ENCODE measurements at places on chromosomes 16 and 17.

- DNase-seq: no peak
Measured at GRCh38 chr17:42313389-42313772, 25.1 kb downstream of the STAT5A start.

GRCh38 chr16:49588729-49589384, 215.3 kb downstream of the C16orf78 start:
- no peak for DNase-seq

- no peak for DNase-seq
Measured at GRCh38 chr16:4498546-4499195, 22.5 kb downstream of the HMOX2 start.

- no peak for DNase-seq
Measured at GRCh38 chr16:79082970-79083369, 517.6 kb downstream of the MAF start.

DNA sequence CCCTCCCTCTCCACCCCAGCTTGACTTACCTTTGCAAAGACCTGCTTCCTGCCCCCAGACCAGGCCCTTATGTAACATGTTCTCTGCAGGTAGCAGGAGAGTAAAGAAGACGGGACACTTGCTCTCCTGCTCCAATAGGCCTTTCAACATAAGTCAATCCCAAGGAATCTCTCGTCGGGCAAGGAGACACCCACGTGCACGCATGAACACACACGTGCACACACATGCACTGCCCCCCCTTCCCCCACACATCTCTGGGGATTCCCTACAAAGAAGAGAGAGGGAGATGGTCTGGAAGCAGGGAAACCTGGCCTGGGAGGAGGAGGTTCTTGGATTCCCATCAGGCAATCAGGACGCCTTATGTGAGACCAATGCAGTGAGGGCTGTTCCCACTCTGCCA, 41.4 kb downstream of the ABCC12 start:
- DNase-seq: no peak

DNA sequence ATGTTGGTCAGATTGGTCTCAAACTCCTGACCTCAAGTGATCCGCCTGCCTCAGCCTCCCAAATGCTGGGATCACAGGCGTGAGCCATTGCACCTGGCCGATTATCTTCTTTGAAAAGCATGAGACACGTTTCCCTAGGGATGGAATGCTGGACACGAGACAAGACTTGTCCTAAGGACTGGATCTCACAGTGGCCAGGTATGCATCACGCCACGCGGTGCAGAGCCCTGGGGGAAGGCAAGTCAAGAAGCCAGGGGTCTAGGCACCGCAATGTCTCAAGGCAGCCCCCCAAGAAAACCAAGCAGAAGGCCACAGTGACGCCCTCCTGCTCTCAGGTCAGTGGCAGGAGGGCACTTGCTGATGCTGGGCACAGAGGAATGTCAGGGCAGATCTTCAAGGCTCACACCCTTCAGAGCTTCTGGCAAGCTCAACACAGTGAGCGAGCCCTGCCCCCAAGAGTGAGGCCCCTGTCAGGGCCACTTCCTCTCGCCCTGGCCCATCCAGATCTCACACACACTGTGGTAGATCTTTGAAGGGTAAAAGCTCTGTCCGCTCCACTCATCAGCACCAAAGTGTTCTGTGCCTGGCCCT, 134.7 kb downstream of the ZNF778 start:
- no peak for DNase-seq

GRCh38 chr17:79003661-79004411, 5.7 kb downstream of the CANT1 start:
- no peak for DNase-seq

DNA sequence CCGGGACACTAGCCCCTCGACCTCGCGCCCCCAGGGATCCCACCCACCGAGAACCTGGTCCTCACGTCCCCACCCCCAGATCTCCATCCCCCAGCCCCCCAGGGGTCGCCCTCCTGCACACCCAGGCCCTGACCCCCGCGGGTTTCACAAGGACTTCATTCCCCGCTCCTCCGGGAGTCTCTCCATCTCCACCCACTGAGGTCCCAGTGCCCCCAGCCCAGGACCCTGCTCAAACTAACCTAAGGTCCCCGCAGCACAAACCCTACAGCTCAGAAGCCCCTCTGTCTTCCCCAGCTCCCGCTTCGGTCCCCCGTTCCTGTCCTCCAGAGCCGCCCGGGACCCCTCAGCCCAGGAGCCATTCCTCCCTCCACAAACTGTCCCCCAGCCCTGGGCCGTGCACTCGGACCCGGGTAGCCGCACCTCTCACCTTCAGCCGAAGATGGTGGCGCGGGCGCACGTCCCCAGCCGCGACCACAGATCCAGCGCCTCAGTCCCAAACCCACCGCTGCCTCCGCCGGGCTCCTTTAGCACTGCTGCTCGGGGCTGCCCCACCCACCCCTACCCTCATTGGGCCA, at the start of gene MYH10:
MYH10 (minus strand) TSS at position 499 of the 575 bp plus-strand sequence. CDS start 7,479 bp downstream, outside the sequence.
- no peak for DNase-seq

- peak; percentile 56 for DNase-seq
Measured at GRCh38 chr16:67277294-67277998, 1.9 kb upstream of the PLEKHG4 start.

DNA sequence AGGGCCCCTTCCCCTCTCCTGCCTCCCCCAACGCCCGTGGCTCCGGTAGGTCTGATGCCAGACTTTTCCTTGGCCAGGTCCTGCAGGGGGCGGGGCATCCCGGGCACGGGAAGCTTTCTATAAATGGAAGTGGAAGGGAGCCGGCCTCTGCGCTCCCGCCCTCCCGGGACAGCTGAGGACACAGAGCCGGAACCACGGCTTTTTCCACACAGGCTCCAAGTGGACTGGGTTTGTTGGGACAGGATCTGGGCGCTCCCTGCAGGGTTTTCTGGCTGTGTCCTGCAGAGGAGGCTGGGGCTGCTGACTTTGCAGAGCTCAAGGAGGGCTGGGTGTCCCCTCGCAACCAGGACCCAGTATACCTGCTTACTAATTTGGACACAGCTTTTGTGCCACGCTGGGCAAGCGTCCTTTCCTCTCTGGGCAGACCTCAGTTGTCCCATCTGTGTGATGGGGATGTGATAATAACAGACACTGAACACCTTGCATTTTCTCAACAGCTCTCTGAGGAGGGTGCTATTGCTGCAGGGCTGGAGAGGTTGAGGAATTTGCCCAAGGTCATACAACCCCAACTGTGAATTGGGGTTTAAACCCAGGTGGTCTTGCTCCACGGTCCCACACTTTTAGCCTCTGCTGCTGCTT, 1.8 kb downstream of the TNS4 start:
- DNase-seq: peak; percentile 65

DNA sequence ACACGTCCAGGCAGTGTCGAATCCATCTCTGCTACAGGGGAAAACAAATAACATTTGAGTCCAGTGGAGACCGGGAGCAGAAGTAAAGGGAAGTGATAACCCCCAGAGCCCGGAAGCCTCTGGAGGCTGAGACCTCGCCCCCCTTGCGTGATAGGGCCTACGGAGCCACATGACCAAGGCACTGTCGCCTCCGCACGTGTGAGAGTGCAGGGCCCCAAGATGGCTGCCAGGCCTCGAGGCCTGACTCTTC, 7.2 kb upstream of the CD68 start:
- DNase-seq: no peak

DNA sequence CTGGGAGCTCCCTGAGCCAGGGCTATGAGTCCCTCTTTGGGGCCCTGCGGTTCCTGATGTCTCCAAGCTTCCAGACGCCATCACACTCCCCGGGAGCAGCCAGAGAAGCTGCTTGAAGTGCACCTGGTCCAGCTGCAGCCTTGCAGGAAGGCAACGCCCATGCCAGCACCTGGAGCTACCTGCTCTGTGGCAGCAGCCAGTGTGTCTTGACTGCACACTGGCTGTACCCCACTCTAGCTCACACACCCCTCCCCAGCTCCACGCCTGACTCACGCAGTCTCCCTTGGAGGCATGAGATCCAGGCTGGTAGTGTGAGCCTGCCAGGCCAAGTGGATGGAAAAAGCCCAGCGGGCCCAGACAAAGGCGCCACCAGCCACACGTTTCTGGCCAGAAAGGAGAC, 63.3 kb downstream of the USP32 start:
- no peak for DNase-seq

DNA sequence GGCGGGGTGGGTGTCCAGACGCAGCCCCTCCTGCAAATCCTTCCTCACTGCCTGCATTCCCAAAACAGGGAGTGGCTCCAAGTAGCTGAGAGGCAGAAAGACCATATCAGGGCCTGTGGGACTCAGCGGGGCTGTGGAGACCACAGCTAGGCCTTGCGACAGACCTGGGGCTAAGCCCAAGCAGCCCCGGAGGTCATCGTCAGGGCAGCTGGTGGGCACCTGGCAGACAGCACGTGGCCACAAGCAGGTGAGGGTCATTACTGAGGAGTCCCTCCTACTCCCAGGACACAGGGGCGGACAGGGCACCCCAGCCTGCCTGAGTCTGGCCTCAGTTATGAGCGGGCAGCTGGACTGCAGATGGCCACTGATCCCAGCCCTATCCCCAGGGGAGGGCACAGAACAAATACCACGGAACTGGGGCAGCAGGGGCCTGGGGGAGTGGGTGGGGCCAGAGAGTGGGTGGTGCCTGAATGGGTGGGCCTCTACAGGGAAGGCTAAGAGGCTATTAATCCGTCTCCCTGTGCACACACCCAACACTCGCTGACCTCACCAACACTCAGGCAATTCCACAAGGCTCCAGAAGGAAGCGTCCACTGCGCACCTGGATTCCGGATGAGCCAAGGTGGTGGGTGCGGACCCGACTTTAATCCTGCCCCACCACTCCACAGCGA, 8.5 kb downstream of the HS3ST6 start:
- no peak for DNase-seq

All from omental fat pad (tissue), 4 donors.